Central memory CD8-positive, alpha-beta T cell (primary cell): ENCODE measurements at places on chromosomes 7 and 10.

DNA sequence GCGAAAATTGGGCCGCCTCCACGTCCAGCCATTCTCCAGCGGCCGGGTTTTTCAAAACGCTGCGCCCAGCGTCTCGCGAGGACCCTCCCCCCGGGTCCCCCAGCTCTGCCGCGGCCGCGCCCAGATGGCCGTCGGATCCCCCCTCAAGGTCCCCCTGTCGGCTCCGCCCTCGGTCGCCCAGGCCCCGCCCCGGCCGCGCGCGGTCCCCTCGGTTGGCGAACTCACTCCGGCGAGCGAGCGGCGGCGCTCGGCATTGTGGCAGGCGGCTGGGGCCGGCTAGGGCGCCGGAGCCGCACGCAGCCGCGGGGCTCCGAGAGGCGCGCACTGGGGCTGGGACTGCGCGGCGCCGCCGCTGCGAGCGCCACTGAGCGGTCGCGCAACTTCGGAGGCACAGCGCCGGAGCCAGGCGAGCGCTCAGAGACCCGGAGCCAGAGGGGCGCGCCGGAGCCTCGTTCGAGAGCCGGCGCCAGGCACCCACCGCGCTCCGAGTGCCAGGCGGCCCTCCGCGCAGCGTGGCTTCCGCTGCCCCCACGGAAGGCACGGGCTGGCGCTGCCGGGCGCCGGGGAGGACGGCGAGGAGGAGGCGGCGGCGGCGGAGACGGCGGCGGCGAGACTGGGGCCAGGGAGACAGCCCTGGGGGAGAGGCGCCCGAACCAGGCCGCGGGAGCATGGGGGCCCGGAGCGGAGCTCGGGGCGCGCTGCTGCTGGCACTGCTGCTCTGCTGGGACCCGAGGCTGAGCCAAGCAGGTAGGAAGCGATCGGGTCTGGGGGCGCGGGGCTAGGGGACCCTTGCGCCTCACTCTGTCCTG, at the start of gene UNC5B:
Gene UNC5B, plus strand, starts transcription at position 253 of the 809 bp plus-strand sequence. Its CDS starts 416 bp downstream, at position 669.
- no peak for DNase-seq

DNA sequence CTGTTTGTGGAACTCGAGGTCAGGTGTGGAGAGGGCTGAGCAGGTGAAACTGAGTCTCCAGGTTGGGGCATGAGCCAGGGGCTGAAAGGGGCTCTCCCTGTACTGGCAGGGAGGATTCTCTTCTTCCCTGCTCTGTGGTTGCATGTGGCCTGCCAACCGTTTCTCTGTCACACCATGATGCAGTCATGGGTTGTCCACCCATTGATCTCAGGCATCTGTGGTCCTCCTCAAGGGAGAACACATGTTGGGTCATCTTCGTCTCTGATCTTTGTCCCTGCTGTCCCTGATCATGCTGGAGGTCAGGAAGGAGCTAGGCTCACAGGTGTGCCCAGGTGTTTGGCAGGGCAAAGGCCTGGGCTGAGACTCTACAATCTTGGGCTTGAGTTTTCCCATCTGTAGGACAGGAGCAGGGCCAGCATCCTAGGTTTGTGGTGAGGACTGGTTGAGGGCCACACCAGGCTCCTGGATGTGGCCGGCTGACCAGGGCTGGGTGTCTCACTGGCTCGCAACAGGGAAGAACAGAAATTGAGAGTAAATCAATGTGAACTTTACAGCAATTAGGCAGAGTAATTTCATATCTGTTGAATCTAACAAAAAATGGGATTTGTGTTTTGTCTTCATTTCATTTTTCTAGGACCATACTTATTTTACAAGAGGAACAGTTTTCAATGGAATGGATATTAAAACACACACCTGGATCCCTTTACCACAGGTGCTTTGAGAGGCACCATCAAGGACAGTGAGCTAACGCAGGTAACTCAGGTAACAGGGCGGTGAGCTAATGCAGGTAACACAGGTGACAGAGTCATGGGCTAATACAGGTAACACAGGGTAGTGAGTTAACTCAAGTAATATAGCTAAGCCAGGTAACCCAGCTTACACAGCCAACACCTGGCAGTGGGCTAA, 58.5 kb upstream of the IGFBP3 start:
- no peak for DNase-seq

GRCh38 chr7:139798892-139799291, 21.1 kb upstream of the HIPK2 start:
- DNase-seq = no peak

DNA sequence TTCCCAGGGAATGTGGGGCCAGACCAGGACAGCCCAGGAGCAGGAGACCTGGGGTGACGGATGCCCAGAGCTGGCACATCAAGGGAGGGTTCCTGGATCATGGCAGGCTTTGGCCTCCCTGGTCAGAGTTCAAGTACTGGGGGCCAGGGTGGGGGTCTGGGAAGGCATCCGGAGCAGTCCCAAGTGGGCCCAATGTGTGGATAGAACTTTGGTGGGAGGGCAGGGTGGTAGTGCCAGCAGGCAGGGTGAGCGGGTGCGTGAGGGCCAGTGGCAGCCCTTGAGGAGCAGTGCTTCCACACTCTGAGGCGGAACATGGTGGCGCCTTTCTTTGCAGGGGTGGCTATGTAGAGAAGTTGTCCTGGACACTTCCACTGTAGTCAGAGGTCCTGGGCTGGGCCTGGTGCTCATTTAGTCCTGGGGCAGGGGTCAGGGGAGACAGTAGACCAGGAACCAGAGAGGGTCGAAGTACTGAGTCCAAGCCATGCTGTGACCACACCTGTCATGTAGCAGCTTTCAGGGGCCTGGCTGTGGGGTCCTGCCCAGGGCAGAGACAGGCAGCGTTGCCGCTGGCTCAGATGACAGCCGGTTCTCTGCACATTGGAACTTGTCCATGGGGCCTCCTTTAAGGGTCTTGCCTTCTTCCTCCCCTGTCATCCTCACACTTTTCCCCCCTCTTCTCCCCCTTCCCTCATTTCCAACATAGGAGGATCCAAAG, 22.2 kb upstream of the CSGALNACT2 start:
- DNase-seq = no peak

- DNase-seq = no peak
These were observed 262.0 kb downstream of the ADRA2A start for GRCh38 chr10:111338805-111339204.

GRCh38 chr7:14858410-14858809, 44.1 kb downstream of the DGKB start:
- DNase-seq = no peak

GRCh38 chr10:93376372-93377293, 105.5 kb downstream of the MYOF start:
- DNase-seq = peak; percentile 38

DNA sequence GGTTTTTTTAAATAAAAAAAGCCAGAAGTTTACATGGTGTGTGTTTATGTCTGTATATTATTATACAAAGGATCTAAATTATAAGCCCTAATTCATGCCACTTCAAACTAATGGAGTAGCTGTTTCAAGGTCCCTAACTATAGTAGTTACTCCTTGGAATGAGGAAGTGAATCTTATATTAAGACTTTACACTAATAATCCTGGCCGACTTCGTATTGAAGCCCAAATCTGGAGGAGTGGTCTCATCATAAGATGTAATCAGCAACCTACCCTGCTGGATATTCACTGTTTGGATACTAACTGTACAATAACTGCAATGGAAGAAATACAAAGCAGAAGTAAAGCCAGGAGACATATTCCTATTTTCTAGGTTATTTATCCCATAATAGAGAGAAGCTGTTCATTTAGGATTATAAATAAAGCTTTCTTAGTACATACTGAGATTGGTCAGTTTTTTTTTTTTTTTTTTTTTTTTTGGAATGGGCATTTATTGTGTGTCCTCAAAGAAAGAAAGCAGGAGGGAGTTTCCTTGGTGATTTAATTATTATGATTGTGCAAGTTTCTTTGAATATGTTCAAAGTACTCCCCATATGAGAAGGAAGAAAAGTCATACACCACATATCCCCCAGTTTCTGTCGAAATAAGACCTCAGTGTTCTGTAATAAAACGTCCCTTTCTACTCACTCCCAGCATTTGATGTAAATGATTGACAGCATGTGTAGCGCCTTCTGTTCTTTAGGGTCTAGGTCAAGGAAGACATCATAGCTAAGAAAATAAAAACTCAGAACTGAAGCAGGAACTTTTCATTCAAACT, 397.8 kb downstream of the EXOC4 start:
- no peak for DNase-seq

DNA sequence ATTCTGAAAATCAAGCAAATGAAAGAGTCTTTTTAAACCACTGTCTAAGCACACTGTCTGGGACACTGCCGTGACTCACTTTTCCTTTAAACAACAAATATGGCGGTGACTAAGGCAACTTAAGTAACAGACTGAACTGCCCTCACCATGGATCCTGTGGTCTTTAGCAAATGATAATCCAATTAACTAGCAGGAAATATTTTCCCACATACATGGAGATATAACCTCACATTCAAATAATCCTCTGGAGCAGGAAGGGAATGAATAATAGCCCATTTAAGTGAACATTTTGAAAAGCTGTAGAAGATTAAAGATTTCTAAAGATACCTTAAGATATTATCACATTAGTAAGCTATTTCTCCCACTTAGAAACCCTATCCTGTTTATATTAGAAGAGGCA, 40.3 kb upstream of the LRRC17 start:
- no peak for DNase-seq

- DNase-seq = no peak
These were observed 77.9 kb downstream of the HERPUD2 start for GRCh38 chr7:35617041-35617440.

- no peak for DNase-seq
These were observed 10.4 kb downstream of the DMBT1 start for GRCh38 chr10:122570920-122571319.

- DNase-seq = no peak
These were observed 137.8 kb downstream of the MAPK8 start for GRCh38 chr10:48444266-48444665.

GRCh38 chr10:48722153-48723145, 37.8 kb downstream of the WDFY4 start:
- no peak for DNase-seq

DNA sequence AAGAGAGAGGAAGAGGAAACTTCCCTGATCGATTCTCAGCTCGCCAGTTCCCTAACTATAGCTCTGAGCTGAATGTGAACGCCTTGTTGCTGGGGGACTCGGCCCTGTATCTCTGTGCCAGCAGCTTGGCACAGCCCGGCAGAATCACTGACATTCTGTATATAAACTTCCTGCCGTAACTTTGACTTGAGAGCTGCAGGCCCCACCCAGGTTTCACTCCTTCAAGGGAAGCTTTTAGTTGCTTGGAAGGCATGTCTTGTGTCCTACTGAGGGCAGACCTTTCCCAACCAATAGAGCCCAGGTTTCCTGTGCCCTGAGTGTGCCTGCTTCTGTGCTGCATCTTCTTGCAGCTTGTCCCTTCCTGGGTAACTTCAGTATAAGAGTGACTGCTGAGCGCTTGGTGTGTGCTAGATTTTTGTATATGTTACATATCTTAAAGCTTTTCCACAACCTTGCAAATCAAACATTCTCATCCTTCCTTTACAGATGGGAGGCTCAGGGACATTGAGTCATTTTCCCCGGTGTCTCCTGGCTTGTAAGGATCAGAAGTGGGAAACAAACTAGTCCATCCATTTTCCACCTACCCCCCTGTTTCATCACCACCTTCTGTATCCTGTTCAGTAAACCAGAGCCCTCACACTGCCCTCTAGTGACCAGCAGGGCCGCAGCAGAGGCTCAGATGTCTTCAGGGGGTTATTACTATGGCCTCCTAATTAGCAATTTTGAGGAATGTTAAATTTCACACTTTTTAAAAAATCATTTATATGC, 225.2 kb upstream of the PRSS58 start:
- DNase-seq = no peak

GRCh38 chr10:69061305-69062161, 26.4 kb upstream of the SRGN start:
- peak; percentile 18 for DNase-seq

GRCh38 chr10:95485056-95485844, 75.9 kb downstream of the SORBS1 start:
- no peak for DNase-seq

DNA sequence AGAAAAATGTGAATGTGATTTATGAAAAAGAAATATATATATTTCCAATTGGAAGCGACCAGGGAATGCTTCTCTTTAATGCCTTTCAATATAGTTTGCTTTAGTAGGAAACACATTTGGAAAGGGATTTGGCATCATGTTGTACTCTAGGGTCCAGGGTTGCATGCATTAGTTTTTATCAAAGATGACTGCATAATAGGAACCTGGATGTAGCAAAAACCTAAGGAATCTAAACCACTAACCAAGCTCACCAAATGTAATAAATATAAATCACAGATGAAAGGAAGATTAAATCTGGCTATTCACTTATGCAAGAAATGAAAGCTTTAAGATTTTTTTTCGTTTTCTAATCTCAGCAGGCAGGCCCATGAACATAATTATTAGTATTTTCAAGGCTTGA, 120.0 kb downstream of the ATXN7L1 start:
- no peak for DNase-seq

GRCh38 chr7:80659120-80660055, 20.9 kb downstream of the CD36 start:
- no peak for DNase-seq

GRCh38 chr7:5708271-5708670, 73.2 kb downstream of the RNF216 start:
- no peak for DNase-seq

DNA sequence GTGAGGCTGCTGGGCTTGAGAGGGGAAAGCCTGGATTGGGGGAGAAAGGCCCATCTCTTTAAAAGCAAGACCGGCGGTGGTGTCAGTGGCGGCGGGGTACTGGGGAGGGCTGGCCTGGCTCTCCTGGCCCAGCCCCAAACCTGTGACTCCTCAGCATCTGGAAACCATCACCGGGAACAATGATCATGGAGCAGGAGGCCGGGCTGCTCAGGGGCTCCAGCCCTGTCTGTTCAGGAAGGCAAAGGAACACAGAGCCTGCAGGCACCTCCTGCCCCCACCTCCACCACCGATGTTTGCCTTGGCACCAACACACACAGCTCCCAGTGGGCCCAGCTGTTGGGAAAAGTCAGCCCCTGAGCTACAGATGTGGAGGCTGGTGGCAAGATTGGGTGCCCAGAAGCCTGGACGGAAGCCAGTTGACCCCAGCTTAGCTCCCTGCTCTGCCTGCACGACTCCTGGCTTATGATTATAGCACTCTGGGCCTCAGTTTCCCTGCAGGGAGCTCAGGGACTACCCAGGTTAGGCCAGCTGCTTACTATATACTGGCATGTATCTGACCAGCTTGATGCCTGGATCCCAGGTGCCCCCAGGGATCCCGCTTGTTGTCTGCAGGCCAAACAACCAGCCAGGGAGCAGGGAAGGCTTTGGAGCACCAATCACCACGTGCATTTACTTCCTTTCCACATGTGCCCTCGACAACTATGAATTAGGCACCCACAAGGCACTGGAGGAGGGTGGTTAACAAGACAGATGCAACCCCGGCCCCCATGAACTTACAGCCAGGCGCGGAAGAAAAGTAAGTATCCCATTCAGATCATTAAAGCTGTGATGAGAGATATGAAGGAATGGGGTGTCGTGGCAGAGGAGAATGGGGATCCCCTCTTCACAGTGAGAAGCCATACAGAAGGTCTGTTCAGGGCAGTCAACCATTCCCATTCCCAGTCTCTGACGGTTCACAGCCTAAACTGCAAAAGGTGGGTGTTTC, 37.3 kb downstream of the ZCCHC24 start:
- no peak for DNase-seq

GRCh38 chr10:72000073-72001032, 36.2 kb downstream of the CHST3 start:
- no peak for DNase-seq

- no peak for DNase-seq
These were observed 1.5 kb downstream of the PAX2 start for GRCh38 chr10:100746784-100747455.
